ENCODE measurements at places on chromosomes 1 and 21. TPM values are rescaled to one million over a fixed set of nuclear protein-coding genes. Genes with fewer than 3 reads are reported as not detected.

The KCNE1 gene
- 0.05 TPM for total RNA-seq

The CA6 gene
- not detected for total RNA-seq

The GFI1 gene
- total RNA-seq, result 0.42 TPM

The CGN gene
- 23.5 TPM for total RNA-seq

The HES3 gene
- total RNA-seq, result not detected

The STX12 gene
- 18.7 TPM for total RNA-seq

The KRTAP7-1 gene
- not detected for total RNA-seq

The PLEKHG5 gene
- 14.6 TPM for total RNA-seq

The GBP5 gene
- total RNA-seq, result 0.03 TPM

The PRPF38A gene
- 25.1 TPM for total RNA-seq

The NPHS2 gene
- not detected for total RNA-seq

The DYRK3 gene
- total RNA-seq, result 0.36 TPM

The FLAD1 gene
- 85.5 TPM for total RNA-seq

The SCP2 gene
- 48.7 TPM for total RNA-seq

The KCNJ15 gene
- total RNA-seq, result not detected
